Fibroblast of skin of left quadriceps (primary cell): ENCODE measurements at places on chromosomes 6 and 20.

DNA sequence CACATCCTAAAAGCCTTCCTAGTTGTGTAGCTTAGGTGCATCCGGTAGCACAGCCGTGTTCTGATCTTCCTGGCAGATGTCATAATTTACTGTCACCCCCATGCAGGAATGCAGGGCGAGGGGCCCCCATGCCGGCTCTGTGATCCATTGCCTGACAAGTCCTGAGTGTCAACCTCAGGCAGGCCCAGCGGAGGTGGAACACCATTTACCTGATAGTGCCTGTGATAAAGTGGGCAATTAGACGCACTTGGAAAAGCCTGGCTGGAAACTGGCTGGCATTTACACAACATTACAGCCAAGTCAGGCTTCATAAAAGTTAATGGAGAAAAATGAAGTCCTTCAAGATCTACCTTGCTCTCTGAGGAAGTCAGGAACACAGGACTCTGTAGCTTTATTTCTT is 521.4 kb upstream of the JAG1 start:
- no peak for DNase-seq

DNA sequence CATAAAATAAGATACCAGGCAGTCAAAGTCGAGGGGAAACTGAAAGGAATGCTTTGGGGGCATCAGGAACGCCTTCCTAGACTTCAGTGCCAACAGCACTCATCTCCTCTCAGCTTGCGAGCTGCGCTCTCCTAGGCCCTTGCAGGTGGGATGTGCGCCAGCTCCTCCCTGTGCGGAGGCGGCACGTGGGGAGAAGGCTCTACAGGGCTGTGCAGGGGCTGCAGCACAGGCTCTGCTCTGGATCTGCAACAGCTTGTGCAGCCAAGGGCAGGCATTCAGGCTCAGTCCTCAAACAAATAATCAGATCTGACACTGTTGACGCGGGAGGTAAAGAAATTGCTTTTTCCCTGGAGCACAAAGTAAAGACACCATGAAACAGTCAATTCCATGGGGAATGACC is 144.8 kb downstream of the TTLL2 start:
- DNase-seq, result no peak

DNA sequence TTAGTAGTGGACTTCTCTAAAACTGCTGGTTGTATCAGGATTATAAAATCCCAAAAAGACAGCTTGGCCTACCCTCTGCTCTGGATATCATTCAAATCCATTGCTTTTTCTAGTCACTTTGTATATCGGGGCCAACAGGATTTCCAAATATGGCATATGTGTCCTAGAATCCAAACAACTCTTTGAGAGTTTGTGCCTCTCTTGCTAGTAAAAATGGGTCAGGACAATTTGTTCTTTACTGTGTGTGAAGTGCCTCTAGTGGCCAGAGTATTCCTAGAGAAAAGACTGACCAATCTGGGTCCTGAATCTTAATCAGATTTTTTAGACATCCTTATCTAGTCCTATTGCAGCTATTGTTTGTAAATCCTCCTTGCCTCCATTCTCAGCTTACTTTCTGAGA is 33.5 kb upstream of the MANEA start:
- no peak for DNase-seq

DNA sequence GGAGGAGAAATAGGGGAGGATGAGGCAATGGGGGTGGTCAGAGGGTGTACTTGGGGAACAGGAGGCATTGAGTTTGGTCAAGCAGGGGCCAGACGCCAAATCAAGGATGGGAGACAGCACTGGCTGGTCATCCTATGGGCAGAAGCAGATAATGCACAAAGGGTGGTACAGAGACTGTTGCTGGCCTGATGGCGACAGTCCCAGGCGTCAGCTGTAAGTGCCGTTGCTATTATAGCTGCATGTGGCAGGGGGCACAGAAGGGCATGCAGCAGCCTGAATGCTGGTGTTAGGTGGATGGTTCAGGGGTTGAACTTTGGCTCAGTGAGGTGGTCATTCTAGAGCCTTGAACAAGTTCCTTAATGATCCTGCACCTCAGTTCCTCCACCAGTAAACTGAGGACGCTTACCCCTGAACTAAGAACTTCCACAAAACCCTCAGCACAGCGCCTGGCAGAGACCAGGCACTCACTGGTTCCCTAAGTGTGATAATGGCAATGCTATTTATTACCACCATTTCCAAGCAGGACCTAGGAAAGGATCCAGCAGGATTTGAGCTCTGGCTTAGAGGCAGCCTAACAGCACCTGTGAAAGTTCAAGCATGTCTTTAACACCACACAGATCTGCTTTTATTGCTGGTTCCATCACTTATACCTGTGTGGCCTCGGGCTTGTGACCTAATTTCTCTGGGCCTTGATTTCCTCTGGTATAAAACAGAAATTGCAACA is 162.7 kb downstream of the INSM1 start:
- DNase-seq, result no peak

GRCh38 chr6:28776269-28777146 is 147.3 kb downstream of the TRIM27 start:
- no peak for DNase-seq

DNA sequence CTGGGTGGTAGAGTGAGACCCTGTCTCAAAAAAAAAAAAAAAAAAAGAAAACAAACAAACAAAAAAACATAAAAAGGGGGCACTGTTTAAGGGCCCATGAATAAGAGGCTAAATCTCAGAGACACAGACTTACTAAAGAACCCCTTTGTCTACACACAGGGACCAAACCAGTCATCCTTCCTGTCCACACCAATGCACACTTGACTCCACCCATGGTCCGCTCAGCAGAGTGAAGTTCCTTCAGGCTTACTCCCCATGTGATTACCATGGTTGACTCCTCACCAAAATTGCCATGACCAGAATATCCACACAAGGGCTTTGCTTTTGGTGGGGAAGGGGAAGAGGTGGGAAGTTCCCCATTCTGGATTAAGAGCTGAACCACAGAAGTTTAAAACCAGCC is 19.4 kb upstream of the REPS1 start:
- DNase-seq, result no peak

GRCh38 chr6:44549516-44549915 is 162.0 kb downstream of the CDC5L start:
- no peak for DNase-seq

GRCh38 chr6:69974193-69974592 is 107.8 kb downstream of the COL19A1 start:
- no peak for DNase-seq

DNA sequence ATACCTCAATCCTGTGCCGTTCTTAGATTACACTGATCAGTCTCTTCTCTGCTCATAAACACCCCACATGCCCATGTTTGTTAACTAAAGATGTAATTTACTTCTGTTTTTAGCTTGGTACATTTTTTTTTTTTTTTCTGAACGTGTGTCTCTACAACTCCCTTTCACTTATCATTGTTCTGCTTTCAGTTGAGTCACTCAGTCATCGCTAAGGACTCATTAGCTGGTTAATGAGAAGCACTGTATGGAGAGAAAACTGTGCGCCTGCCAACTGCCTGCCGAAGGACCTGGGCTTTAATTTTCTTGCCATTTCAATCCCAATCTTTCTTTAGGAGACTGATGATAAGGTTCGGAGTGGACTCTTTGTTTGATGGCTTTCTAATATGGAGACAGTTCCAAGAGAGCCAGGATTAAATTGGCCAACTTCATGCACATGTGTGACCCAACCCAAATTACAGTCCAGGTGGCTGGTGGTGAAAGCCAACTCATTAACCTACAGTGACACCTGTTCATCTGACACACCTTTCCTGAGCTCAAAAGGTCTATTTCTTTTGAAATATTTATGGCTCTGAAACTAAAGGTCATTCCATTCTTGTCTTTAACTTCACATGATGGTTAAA is 334.1 kb downstream of the BCKDHB start:
- no peak for DNase-seq

DNA sequence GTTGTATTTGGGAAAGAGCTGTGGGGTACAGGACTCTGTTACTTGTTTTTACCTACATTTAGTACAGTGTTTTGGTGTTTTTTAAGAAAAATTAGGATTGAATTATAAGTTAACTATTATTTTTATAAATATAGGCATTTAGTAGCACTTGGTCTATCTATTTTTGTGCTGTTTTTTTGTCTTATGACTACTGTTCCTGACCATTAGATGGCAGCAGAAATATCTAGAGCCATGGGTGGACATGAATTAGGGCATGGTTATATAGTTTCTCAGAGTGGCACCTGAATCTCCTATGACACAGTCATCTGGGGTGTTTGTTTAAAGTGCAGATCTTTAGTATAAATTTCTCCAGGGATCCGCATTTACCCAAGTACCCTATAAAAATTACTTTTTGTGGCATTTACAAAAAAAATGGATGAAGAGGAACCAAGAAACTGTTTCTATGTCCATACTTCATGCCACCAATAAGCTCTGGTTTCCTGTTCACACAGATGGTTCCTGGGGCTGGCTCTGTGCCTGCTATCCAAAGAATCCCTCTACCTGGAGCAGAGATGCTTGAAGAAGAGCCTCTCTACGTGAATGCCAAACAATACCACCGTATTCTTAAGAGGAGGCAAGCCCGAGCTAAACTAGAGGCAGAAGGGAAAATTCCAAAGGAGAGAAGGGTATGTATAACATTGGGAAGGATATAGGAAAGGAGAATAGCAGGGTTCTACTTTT is 19.8 kb downstream of the NFYA start:
- DNase-seq, result no peak

- peak; percentile 39 for DNase-seq
Observed at GRCh38 chr6:134363323-134364039, 45.6 kb upstream of the SGK1 start.

DNA sequence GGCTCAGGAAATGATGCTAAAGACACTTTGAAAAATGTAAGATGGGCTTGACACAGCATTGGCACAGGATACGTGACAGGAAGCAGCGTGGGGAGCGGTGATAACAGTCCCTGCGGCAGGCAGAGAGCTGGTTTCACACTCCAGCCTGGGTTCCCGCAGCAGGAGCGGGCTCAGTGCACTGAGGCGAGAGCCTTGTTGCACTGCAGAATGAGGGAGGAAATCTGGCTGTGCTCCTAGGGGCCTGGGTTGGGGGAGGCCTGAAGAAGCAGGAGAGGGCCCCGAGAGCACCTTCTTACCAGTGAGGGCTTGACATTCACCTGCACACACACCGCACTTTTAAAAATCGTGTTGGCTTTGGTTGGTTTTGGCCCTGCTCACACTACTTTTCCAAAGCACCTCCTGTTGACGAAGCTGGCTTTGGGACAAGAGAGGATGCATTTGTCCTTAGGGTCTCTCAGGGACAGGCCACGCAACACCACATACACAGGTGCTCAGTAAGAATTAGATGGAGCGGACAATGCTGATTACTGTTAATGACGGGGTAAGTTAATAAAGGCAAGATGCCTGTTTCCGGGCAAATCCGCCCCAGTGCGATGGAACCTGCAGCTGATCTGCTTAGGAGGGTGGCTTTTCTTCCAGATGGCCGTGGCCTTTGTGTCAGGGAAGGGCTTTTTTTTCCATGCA is 49.4 kb upstream of the ARMC2 start:
- no peak for DNase-seq

DNA sequence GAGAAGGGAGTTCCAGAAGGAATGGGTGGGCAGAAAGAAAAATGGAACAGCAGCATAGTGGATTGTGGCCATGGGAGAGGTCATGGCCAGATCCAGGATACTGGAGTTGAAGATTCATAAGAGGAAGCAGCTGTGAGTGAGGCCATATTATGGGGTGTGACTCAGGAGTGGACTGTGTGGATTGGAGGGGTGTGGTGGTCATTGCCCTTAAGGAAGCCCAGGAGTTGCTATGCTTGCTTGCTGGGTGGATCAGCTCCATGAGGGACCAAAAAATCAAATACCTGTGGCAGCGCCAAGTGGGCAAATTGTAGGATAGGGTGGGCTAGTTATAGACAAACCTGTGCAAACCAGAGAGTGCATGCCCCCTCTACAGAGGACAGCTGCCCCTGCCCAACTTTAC is 18.3 kb downstream of the LRRC1 start:
- no peak for DNase-seq

DNA sequence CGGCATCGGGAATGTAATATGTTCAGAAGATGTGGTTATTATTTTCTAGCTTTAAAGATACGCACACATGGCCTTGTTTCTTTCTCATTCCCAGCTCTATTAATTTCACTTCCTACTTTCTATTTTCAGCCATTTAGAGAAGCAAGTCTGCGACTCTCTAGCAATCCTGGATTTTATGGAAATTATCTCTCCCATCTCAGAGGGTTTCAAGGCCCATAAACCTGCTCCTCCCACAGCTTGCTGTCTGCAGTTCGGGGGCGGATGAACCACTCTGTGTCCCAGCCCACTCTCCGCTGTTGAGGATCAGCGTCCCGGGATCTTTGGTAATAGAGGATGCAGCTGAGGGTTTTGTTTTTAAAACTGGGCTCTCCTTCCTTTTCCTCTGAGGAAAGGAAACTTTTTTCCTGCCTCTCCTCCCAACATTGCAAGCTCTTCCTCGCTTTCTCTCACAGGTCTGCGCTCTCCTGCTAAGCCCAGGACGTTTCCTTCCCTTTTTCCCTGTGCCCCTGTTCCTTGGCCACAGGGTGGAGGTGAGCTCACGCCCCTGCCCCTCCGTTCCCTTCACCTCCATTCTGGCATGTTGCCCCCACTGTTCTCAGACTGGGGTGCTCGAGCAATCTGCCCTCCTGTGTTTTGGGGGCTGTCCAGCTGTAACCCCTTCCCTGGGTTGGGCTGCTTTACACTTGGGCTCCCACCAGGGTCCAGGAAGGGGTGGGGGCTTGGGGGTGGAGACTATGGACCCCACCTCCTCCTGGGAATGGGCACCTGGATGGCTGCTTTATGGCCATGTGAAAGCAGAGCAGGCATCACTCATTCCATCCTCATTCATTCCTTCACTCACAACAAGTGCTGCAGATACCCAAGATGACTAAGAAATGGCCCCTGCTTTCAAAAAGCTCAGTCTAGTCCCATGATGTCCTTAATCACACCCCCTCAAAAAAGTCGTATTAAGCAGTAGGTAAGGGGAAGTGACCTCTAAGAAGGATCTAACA is 54.9 kb downstream of the ZBTB9 start:
- no peak for DNase-seq

GRCh38 chr6:83854001-83854501 is 891 bp downstream of the RIPPLY2 start:
- no peak for DNase-seq

- DNase-seq, result no peak
Observed at GRCh38 chr20:49892260-49892659, 23.1 kb downstream of the SPATA2 start.

GRCh38 chr6:168990019-168990751 is 263.5 kb downstream of the THBS2 start:
- DNase-seq, result no peak

DNA sequence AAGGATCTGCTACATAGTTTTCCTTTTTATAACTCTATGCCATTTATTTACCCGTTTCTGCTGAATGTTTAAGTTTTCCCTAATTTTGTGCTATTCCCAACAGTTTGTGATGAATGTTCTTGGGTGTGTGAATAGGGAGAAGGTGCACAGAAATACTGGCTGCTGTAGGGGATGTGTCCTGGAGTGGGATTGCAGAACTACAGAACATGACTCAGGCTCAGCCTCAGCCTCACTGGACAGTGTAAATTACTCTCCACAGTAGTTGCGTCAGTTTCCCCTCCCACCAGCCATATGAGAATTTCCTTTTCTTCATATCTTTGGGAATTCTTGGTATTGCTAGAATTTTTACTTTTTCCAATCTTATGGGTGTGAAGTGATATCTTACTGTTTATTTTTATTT is 57.0 kb downstream of the SLX4IP start:
- DNase-seq, result no peak

- no peak for DNase-seq
Observed at GRCh38 chr6:39085129-39085797, 29.7 kb downstream of the SAYSD1 start.

- DNase-seq, result no peak
Observed at GRCh38 chr6:6650839-6651238, 62.3 kb downstream of the LY86 start.

GRCh38 chr6:127299522-127300240 is 33.0 kb downstream of the RNF146 start:
- no peak for DNase-seq
